ENCODE measurements at places on chromosomes 5 and 9.

DNA sequence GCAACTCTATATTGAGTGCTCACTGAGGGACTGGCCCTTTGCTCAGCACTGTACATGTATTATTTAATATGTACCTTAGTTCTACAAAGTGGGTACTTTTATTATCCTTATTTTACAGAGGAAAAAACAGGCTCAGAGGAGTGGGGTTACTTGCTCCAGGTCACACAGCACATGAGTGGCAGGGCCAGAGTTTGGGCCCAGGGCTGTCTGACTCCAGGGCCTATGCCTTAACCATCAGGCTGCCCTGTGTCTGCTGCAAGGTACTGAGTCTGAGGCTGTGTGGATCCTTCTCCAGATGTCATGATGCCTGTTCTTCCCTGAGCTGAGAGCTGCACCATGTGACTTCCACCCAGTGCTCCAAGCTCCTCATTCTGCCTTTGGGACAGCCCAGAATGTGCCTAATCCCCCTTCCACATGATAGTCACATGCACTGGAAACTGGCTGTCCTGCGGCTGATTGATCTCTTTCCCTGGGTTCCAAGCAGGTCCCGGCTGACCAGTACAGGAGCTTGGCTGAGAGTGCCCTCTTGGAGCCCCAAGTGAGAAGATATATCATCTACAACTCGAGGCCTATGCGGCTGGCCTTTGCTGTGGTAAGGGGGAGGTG lies 15.4 kb downstream of the TMEM268 start:
- DNase-seq, result no peak

- DNase-seq, result no peak
Observed at GRCh38 chr9:107309271-107309670, 26.2 kb downstream of the RAD23B start.

- no peak for DNase-seq
Observed at GRCh38 chr5:95631991-95632675, 12.2 kb downstream of the GPR150 start.

DNA sequence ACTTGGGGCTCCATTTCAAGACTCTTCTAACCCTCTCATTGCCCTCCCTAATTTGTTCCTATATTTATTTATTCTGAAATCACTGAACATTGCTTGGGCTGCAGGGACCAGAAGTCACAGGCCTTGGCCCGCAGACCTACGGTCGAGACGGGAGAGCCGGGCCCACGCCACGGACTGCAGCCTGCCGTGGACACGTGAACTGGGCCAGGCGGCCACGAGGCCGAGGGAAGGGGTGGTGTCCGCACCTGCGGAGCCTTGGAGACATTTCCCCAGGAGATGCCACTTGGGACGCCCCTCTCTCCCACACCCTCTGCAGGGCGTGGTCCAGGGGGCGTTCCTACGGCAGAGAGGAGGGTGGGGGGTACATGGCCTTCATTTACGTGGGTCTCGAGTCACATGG lies 463.9 kb downstream of the ICE1 start:
- no peak for DNase-seq

- DNase-seq, result no peak
Observed at GRCh38 chr9:125816321-125816720, 69.1 kb downstream of the PBX3 start.

GRCh38 chr9:5721279-5722087 lies 92.6 kb downstream of the RIC1 start:
- no peak for DNase-seq

DNA sequence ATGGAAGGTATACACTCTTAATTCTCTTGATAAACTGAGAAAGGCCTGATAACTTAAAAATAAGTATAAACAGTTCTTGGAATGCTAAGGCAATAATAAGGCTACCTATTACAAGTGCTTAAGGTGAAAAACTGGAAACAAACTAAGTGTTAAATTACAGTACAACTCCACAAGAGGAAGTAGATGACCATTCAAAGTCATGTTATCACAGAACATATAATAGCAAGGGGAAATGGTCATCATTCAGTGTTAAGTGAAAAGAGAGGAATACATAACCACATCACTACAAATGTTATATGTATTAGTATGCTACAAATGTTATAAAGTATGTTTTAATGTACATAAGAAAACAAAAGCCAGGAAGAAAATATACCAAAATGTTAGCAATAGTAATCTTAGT lies 135.9 kb downstream of the CCDC192 start:
- no peak for DNase-seq

- DNase-seq, result no peak
Observed at GRCh38 chr5:1779021-1779680, 20.5 kb downstream of the MRPL36 start.

GRCh38 chr5:43631182-43631910 lies 28.4 kb downstream of the NNT start:
- DNase-seq, result peak; percentile 0

DNA sequence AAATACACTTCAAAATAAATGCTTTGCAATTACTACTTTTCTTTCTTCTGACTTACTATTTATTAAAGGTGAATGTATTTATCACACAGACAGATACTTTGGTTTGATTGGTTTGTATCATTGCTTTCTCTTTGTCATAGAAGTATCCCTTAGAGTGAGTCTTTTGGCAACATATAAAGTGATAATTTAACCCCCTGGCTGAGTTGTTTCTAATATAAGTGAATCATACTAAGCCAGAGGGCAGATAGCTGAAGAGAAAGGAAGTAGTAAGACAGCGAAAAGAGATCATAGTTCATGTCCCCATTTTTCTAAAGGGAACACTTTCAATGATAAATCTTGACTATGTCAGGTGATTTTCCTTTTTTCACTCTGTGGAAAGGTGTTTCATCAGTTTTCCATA lies 38.6 kb downstream of the CAMK4 start:
- no peak for DNase-seq

DNA sequence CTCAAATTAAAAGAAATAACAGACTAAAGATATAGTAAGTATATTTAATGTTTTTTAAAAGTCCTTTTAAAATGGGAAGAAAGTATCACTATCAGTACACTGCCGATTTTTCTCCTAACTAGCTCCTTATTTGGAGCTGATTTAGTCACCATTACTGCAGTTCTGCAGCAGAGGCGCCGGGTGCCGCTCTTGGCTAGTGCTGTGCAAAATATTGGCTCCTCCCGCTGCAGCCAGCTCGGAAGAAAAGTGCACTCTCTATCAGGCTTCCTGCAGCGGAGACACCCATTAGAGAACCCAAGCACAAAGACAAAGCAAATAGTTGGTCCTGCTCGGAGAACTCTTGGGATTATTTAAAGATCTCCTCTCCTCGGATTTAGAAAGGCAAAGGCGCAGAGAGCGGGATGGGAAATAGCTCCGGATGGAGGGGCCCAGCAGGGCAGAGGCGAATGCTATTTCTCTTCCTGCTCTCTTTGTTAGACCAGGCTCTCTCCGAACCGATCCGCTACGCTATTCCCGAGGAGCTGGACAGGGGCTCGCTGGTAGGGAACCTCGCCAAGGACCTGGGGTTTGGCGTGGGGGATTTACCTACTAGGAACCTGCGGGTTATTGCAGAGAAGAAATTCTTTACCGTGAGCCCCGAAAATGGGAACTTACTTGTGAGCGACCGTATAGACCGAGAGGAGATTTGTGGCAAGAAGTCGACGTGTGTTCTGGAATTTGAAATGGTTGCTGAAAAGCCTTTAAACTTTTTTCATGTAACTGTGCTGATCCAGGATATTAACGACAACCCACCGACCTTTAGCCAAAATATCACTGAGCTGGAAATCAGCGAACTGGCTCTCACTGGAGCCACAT lies at the start of gene PCDHGB3:
PCDHGB3 (plus strand) TSS at position 249 of the 855 bp plus-strand sequence; CDS start at position 402, 153 bp downstream.
- no peak for DNase-seq

DNA sequence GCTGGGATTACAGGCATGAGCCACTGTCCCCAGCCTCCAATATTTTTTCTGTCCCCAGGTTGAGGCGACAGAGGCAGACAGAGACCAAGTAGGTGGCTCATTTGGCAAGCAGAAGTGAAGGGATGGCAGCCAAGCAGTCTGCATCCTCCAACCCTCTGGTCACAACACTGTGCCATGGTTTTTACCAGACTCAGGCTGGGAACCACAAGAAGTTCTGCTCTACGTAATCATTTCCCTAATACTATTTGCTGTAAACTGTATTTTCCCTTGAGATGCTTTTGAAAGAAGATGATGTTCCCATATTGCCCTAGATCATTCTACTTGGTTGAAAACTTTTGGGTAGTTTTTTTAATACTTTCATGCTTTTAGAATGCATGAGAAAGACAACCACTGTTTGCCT lies 40.5 kb downstream of the PTTG1 start:
- DNase-seq, result no peak

- no peak for DNase-seq
Observed at GRCh38 chr5:110458313-110458712, 268.2 kb downstream of the TMEM232 start.

DNA sequence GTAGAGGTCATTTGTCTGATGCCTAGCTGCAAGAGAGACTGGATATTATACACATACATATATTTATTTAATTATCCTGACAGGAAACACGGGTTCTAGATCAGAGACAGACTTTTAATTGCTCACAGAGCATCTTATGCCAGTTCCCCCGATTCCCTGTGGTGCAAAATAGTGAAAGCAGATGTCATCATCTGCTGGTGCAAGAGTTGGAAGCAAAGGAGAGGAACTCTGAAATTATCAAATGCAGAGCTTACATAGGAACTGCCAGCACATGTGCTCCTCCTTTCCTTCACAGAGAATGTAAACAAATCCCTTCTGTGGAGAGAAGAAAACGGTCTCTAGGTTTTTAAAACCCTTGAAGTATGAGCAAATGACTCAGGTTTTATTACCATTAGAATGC lies 69.3 kb downstream of the DTWD2 start:
- no peak for DNase-seq

DNA sequence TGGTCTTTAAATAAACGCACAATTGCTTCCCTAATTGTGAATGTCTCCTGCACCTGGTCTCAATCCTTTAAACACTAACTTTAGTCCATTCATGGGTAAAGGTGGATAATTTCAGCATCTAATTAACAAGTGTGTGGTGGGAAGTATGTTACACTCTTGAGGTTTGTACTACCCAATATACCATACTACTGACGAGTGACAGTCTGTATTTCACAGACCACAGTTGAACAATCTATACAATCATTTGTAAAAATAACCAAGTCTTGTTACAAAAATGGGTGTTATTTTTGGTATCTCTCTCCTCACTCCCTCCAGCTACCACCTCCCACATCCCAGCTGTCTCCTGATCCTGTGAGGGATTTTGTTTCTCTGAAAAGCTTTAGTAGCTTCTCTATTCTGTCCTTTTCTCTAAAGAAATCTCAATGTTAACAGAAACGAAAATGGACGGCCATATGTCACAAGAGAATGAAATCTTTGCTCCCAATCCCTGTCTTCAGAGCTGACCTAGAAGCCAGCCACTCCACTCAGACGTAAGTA lies 62.3 kb upstream of the ZNF366 start:
- no peak for DNase-seq

DNA sequence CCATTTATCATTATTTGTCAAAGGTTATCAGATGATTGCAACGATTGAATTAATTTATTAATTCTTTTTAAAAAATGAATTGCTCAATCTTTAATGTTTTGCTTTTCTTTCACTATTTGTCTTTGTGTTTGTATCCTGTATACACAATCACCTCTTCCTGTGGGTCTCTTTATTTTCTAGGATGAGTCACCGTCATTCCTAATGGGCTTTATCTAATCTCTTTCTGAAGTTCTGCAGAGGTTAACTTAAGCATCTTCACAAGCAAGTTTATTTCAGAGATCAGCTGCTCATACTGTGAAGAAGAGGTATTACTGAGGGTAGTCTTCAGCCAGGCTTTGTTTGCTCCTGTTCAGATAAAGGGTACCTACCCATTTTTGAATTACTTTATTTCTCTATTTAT lies 323.9 kb downstream of the NNT start:
- no peak for DNase-seq

GRCh38 chr9:106994463-106994862 lies 131.5 kb downstream of the ZNF462 start:
- DNase-seq, result no peak

Measured in stimulated activated CD8-positive, alpha-beta memory T cell treated with anti-CD3 and anti-CD28 coated beads, Interleukin-7, amount 100 ng/mL, for 1 hour (primary cell).